ENCODE measurements at places on chromosomes 4 and X.

DNA sequence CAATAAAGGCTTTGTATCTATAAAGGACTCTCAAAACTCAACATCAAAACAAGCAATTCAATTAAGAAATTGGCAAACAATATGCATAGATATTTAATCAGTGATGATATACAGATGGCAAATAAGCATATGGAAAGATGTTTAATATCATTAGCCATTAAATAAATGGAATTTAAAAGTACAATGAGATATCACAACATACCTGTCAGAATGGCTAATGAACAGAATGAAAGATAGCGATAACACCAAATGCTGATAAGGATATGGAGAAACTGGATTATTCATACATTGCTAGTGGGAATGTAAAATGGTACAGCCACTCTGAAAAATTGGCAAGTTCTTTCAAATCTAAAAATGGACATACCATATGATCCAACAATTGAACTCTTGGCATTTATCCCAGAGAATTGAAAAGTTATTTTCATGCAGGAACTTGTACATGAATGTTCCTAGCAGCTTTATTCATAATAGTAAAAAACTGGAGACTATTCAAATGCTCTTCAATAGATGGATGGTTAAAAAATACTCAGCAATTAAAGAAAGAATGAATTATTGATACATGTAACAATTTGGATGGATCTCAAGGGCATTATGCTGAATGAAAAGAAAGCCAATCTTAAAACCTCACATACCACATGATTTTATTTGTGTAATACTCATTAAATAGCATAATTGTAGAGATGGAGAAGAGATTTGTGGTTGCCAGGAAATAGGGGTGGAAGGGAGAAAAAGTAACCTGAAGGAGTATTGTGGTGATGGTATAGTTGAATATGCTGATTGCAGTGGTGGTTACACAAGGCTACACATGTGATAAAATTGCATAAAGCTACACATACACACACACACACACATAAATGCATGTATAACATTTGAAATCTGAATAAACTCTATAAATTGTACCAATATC is 45.9 kb upstream of the ALG13 start:
- DNase-seq: no peak

- DNase-seq: no peak
Observed at GRCh38 chr4:128454881-128455280, 167.3 kb upstream of the PGRMC2 start.

DNA sequence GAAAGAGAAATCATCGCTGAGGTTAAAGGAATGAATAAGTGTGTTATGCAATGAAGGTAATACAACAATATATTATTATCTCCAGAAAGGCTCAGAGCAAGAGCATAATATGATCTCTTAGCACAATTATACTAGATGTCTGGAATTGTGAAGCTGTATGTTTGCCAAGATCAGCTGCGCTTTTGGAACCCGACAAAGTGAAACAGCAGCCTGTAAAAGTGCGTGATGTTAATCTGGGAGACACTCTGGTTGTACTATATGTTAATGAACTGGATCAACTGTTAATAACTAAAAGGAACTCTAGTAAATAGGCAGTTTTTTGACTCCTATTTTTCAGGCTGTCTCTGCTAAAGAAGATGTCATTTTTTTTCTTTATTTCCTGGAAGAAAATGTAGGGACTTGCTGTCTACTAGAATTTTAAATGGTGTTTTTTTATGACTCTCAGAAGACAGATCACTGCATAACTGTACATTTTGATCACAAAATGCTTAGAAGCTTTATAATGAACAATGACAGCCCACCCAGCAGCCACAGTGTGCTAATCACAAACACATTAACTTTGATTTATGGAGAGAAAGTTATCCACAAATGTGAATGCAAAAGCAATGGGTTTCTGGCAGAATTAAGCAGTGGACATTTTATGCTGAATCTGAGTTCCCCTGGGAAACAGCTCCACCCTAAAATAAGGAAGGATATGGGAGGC is 50.2 kb downstream of the UGT2B28 start:
- DNase-seq: no peak

GRCh38 chr4:26893491-26893890 is 32.9 kb downstream of the STIM2 start:
- DNase-seq: no peak

- no peak for DNase-seq
Observed at GRCh38 chrX:148610328-148610698, 109.9 kb downstream of the AFF2 start.

DNA sequence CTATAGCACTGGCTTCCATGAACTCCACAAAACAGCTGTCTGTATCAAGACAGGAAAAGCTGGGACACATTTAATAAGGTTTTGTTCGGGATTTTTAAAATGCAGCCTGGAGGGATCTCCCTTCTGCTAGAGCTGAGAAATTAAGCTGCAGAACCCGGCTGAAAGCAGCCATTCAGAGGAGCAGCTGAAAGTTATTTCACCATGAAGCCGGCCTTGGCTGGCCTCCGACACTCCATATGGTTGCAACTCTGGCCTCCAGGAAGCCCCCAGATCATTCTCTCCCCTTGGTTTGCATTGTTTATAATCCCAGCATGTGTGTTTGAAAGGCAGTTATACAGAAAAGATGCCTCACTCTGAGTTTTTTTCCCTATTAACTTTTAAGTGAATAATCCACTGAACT is 239.4 kb downstream of the SPATA18 start:
- no peak for DNase-seq

GRCh38 chrX:17519358-17519757 is 144.4 kb downstream of the NHS start:
- DNase-seq: no peak
